ENCODE measurements at places on chromosomes 1 and 21. TPM values are rescaled to one million over a fixed set of nuclear protein-coding genes. Genes with fewer than 3 reads are reported as not detected.

GPR61 gene
- total RNA-seq: not detected

LEMD1 gene
- total RNA-seq: 1.6 TPM

LIN9 gene
- total RNA-seq: 3.9 TPM

CCDC181 gene
- 5.2 TPM for total RNA-seq

AADACL4 gene
- total RNA-seq: 0.46 TPM

CGN gene
- total RNA-seq: under 0.01 TPM

NUDT4B gene
- total RNA-seq: 24.1 TPM

DYNLT5 gene
- not detected for total RNA-seq

LAMC1 gene
- total RNA-seq: 130 TPM

DPM3 gene
- total RNA-seq: 82.1 TPM

KIRREL1 gene
- total RNA-seq: 51.2 TPM

GRCh38 chr1:4564051-4564450 is 90.4 kb upstream of the AJAP1 start:
- DNase-seq: no peak
- H3K4me3 ChIP-seq: no peak overlapping the region
- H3K36me3 ChIP-seq: no peaks in the 10 kb centered on the region
- H3K27me3 ChIP-seq: no peaks in the 10 kb centered on the region
- no peak overlapping the region for H3K27ac ChIP-seq

DNA sequence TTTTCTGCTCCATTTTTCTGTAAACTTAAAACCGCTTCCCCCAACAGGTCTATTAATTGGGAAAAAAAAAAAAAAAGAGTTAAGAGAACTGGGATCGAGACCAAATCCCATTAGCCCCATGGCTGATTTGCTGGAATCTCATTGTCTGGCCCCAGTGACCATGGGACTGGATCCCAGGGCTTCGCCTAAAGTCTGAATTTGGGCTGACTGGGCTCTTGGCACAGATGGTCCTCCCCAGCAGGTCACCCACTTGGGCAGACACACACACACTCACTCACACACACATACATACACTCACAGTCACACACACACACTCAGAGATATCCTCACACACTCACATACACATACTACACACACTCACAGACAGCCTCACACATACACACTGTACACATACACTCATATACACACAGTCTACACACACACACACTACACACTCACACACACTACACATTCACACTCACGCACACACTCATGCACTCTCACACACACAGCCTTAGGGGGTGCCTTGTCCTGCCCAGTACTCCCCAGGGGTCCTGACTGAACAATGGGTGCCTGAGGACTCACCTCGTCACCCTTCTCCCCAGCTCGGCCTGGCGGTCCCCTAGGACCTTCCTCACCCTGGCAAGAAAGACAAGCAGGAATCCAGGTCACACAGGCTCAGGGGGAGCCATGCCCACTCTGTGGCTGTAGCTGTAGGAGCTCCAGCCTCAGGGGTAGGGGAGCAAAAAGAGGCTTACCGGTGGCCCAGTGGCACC is 7.5 kb downstream of the COL9A2 start:
- DNase-seq: no peak
- no peaks in the 10 kb centered on the region for H3K27me3 ChIP-seq
- H3K4me3 ChIP-seq: no peak overlapping the region
- no peaks in the 10 kb centered on the region for H3K4me1 ChIP-seq

GRCh38 chr1:79220509-79220908 is 214.0 kb upstream of the ADGRL4 start:
- H3K27ac ChIP-seq: no peak overlapping the region
- H3K27me3 ChIP-seq: no peaks in the 10 kb centered on the region
- H3K36me3 ChIP-seq: no peaks in the 10 kb centered on the region
- DNase-seq: no peak

DNA sequence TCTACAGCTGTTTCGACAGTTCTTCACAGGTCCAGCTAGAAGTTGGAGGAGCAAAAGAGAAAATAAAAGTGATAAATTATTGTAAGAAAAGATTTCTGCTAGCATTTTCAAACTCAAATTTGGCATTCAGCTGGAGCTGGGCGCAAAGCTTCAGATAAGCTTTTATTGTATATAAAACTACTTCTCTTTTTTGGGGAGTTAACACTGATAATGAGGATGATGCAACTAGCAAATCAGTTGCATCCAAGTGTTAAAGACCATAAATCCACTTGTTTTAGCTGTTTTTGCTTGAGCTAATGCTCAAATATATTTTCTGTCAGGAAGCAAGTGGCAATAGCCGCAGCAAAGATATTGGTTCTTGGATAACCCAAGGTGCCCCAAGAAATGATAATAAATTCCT is 127.1 kb upstream of the PKN2 start:
- no peak overlapping the region for H3K4me3 ChIP-seq
- no peaks in the 10 kb centered on the region for H3K36me3 ChIP-seq
- H3K4me1 ChIP-seq: no peaks in the 10 kb centered on the region
- H3K27ac ChIP-seq: no peak overlapping the region

GRCh38 chr21:15278279-15278678 is 213.5 kb upstream of the NRIP1 start:
- H3K4me3 ChIP-seq: no peak overlapping the region
- no peaks in the 10 kb centered on the region for H3K27me3 ChIP-seq
- no peaks in the 10 kb centered on the region for H3K36me3 ChIP-seq
- H3K27ac ChIP-seq: no peak overlapping the region
- DNase-seq: no peak
- H3K4me1 ChIP-seq: no peaks in the 10 kb centered on the region

- no peak overlapping the region for H3K4me3 ChIP-seq
- H3K4me1 ChIP-seq: no peaks in the 10 kb centered on the region
- no peak for DNase-seq
- no peaks in the 10 kb centered on the region for H3K27me3 ChIP-seq
Observed at GRCh38 chr1:66951513-66951912, 26.7 kb downstream of the MIER1 start.

GRCh38 chr1:53697721-53698383 is 41.1 kb downstream of the GLIS1 start:
- DNase-seq: peak; percentile 45
- H3K4me1 ChIP-seq: no peaks in the 10 kb centered on the region
- H3K27me3 ChIP-seq: no peaks in the 10 kb centered on the region
- H3K4me3 ChIP-seq: no peak overlapping the region
- H3K27ac ChIP-seq: no peak overlapping the region

DNA sequence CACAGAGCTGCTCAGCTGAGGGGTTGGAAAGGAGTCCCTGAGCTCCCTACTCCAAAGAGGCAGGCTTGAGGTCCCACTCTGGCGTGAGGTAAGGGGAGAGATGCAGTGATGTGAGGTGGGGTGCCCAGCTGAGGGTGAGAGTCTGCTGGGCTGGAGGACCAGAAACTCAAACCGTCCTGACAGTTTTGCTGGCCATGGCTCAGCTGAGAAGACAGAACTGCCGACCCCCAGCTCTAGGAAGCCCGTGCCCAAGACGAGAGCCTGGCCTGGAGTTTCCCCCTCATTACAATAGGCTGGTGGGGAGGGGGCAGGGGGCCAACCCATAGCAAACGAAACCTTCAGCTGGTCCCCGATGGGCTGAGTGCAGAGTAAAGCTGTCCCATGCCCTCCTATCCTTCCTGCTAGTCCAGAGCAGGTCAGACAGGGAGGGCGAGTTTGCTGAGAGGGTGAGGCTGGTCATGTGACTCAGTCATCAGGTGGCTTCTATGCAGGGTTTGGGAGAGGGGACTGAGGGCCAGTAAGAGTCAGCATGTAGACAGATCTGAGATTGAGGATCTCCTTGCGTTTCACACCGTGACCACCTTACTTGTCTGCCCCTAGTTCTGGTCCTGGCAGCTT is 129.3 kb downstream of the PRDM2 start:
- DNase-seq: no peak
- no peak overlapping the region for H3K27ac ChIP-seq
- no peaks in the 10 kb centered on the region for H3K27me3 ChIP-seq
- H3K4me1 ChIP-seq: no peaks in the 10 kb centered on the region
- no peaks in the 10 kb centered on the region for H3K36me3 ChIP-seq

GRCh38 chr1:99680270-99680669 is 34.4 kb downstream of the PALMD start:
- H3K4me1 ChIP-seq: peaks cover 2% of the 10 kb centered on the region
- H3K27me3 ChIP-seq: no peaks in the 10 kb centered on the region
- no peak for DNase-seq
- H3K36me3 ChIP-seq: no peaks in the 10 kb centered on the region
- H3K27ac ChIP-seq: no peak overlapping the region
- H3K4me3 ChIP-seq: no peak overlapping the region

GRCh38 chr1:168408884-168409283 is 128.2 kb downstream of the TBX19 start:
- DNase-seq: no peak
- no peaks in the 10 kb centered on the region for H3K27me3 ChIP-seq
- H3K27ac ChIP-seq: peak overlapping the region; percentile 10
- H3K36me3 ChIP-seq: no peaks in the 10 kb centered on the region
- H3K4me1 ChIP-seq: no peaks in the 10 kb centered on the region
